EH (cell line): ENCODE measurements at places on chromosomes 2 and 18.
A peak's percentile ranks its signal among the peaks of the same experiment; 100 is the strongest.

GRCh38 chr2:57497489-57498096, 549.0 kb upstream of the VRK2 start:
- peak; percentile 67 for DNase-seq

DNA sequence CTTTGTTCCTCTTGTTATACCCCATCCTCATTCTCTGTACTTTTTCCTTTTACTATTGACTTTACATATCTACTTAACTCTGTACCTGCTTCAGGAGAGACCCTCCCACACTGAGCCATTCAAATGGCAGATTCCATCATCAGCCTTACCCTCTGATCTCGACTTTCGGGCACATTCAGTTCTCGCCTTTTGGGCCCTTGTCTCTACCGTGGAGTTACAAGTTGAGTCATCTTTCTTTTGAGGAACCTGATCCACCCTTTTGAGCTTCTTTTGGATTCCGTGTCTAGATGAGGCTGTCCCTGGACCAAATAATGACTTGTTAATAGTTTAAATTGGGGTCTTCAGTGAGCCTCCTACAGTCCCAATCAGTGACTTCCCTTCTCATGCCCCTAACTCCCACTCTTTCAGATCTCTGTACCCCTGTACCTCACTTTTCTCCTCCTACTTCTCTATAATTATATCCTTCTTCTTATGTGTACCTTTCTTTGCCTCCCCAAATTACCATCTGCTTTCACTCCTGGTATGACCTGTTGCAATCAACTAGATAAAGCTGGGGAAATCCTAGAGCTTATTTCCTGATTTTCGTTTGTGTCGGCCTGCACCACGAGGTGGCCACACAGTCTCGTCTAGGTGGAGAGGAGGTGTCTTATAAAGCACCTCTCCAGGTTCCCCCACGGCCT, 17.2 kb downstream of the SP110 start:
- DNase-seq: no peak

DNA sequence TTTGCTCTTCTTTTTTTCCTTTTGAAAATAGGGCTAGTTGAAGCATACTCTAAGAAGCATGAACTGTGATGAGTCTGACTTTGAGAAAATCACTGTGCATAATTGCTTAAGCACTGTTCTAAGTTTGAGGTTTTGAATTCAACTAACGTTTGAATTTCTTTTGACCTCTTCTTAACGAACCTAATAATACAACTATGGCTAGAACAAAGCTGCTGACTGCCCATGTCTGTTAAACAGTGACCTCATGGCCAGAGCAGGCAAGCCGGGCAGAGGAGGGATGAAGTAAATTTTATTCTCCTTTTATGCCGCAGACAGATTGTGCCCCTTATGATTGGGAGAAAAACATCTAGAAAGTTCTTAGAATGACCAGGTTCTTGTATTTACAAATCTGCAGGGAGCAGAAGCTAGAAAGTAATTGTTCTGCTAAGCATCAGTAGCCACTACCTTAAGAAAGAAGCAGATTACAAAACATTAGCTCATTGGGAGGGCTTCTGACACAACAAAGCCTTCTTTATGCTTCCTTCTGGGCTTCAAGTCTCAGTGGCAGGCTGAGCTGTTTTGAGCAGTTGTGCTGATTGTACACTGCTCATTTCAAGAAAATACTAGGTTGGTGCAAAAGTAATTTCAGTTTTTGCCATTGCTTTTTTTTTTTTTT, 97.8 kb upstream of the RASGRP3 start:
- no peak for DNase-seq

GRCh38 chr2:240966457-240966905, 31.9 kb upstream of the SNED1 start:
- DNase-seq: no peak

- no peak for DNase-seq
Measured at GRCh38 chr2:132953771-132954170, 283.8 kb upstream of the LYPD1 start.

GRCh38 chr2:26811791-26812694, 26.2 kb downstream of the CENPA start:
- DNase-seq: no peak

- DNase-seq: no peak
Measured at GRCh38 chr18:5995626-5996025, 100.3 kb upstream of the TMEM200C start.

DNA sequence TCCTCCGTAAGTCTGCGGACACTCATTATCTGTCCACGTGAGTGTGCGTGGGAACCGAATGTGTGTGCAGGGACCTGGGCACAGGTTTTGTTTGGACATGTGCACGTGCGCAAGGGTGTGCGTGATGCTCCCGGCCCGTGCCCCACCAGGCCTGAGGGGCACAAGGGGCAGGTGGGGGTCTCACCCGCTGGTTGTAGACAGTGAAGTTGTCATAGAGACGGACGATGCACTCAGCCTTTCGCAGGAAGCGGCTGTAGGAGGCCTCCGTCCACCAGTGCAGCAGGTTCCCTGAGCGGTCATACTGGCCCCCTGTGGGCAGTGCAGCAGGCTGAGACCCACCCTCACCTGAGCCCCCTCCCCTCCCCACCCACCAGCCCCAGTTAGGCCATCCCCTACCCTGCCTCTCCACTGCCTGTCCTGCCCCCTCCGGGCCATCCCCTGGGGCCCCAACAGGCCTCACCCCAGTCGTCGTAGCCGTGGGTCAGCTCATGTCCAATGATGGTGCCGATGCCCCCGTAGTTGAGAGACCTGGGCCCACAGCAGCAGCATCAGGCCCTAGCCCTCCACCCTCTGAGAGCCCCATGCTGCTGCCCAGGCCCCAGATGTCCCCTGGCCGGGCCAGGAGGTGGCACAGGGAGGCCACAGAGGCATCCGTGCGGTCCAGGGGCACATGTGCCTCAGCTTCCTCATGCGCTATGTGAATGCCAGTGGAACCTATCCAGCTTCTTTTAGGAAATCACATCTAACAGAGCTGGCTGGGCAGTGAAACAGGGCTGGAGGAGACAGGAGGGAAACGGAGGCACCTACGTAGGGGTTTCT, 6.1 kb downstream of the ECEL1 start:
- DNase-seq: no peak

GRCh38 chr2:226211439-226211838, 588.2 kb downstream of the IRS1 start:
- peak; percentile 87 for DNase-seq

DNA sequence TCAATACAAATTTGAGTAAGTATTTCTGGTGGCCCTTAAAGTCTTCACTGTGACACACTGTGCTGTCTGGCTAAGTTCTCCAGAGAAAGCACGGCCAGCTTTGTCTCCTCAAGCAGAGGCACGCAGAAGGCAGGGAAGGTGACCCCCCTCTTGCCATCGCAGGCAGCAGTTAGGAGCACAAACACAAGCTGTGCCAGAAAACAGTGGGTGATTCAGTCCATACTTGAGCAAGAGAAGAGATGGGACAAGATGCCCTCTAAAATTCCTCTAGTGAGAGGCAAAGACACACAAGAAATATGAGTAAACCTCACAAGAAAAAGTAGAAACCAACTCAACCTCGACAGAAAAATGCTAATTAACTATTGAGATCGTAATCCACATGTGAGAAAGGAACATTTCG, 9.8 kb downstream of the MCEE start:
- no peak for DNase-seq

- peak; percentile 67 for DNase-seq
Measured at GRCh38 chr2:102615620-102616436, 3.5 kb upstream of the SLC9A2 start.

GRCh38 chr18:69817335-69817940, 130.2 kb downstream of the CD226 start:
- peak; percentile 86 for DNase-seq

- DNase-seq: no peak
Measured at GRCh38 chr18:49973592-49973991, 160.3 kb upstream of the ACAA2 start.

DNA sequence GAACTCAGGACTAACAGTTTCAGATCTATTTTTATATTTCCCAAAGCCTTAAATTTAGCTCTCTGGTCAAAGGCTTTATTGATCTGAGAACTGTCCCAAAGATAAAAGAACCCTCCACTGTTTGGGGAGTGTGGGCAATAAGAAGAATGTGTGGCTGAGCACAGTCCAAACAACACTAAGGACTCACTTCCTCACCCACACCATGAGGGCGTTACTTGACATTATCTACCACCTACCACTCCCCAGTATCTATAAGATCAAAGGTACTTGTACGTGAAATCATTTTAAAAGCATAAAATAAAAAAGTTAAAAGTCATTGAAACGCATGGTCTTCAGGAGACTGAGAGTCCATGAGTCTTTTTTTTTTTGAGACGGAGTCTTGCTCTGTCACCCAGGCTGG, 54.6 kb upstream of the NFU1 start:
- no peak for DNase-seq

DNA sequence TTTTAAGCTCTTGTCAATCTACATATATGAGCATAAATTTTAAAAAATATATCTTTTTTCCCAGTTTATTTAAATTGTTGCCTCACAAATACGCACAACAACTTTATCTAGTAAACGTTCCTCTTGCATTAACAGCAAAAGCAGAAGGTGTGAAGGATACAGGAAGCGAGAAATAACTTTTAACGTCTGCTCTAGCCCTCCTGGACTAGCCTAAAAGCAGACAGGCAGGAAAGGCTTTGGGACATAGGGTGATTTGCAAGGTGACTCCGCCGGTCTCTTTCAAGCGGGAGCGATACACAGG, 434 bp upstream of the DUSP19 start:
- DNase-seq: no peak

DNA sequence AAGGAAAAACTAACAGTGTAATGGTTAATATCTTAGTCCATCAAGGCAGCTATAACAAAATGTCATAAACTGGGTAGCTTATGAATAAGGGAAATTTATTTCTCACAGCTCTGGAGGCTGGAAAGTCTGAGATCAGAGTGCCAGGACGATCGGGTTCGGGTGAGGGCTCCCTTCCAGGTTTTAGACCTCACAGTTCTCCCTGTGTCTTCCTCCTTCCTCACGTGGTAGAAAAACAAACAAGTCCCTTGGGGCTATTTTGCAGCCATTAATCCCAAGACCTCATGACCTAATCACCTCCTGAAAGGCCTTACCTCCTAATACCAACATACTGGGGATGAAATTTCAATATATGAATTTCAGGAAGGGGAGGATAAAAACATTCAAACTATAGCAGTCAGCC, 455.9 kb downstream of the CNTNAP5 start:
- DNase-seq: no peak

DNA sequence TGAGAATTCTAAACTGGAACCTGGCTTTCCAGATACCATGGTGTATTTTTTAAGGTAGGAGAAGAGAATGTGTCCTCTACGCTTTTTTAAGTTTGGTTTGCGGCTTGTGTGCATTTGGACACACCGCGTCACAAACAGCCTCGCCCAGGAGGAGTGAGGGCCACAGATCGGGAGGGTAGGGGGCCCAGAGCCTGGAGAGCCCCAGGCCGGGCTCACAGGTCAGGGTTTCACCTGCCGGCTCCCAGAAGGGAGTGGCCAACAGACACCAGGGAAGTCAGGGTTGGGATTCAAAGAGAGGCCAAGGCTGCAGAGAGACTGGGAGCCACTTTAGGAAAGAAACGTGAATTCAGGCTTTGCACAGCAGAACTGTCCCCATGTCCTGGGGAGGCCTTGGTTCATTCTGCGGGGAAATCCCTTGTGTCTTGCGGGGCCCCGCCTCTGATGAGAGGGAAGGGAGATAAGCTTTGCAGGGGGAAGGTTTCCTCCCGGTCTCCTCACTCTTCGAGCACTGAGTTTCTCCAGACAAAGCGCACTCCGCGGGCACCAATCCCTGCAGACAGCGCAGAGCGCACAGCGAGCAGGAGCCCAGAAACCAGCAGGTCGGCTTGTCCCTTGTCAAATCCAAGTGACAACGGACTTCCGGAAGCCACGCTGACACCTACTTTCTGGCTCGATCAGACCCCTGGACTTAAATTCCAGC, 2.0 kb upstream of the TUBB6 start:
- no peak for DNase-seq

- no peak for DNase-seq
Measured at GRCh38 chr2:240919786-240920782, 13.9 kb downstream of the CROCC2 start.

DNA sequence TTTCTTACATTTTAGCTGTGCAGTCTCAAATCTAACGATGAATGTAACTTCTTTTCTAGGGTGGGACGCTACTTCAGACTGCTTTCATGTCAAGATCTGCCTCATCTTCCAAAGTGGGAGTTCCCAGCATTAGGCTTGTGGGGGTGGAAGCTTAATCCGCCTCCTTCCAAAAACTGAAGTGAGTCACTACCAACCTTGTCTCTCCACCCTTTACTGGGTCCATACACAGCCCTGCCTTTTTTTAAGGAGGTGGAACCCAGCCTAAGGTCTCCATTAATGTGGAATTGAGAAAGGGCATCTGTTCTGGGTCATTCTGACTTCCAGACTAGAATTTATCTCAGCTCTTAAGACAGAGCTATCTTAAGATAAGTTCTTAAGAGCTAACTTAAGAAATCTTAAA, 42.0 kb upstream of the NFE2L2 start:
- no peak for DNase-seq
